ENCODE measurements at places on chromosomes 12 and 14. TPM values are rescaled to one million over a fixed set of nuclear protein-coding genes. Genes with fewer than 3 reads are reported as not detected.

GRCh38 chr12:131140697-131141096, 187.0 kb downstream of the ADGRD1 start:
- DNase-seq, result no peak

GRCh38 chr14:66503532-66503931, 4.4 kb upstream of the GPHN start:
- no peak for DNase-seq

DNA sequence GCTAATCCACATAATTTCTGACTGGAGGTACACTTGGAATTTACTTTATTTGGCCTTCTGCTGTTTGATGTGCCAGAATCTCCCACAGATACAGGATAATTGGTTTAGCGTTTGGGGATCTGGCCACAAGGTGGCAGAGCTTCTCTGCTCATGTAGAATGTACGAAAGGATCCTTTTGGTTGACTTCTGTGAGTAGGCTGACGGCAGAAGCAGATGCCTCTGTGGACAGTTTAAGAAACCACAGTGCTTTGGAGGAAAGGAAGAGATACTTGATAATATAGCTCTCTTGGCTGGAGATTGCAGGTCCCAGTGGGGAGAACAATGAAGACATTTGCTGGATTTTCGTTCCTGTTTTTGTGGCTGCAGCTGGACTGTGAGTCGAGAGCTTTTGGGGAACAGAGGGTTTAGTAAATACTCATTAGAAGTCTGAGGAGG, 75.3 kb upstream of the OR4E1 start:
- peak; percentile 42 for DNase-seq

DNA sequence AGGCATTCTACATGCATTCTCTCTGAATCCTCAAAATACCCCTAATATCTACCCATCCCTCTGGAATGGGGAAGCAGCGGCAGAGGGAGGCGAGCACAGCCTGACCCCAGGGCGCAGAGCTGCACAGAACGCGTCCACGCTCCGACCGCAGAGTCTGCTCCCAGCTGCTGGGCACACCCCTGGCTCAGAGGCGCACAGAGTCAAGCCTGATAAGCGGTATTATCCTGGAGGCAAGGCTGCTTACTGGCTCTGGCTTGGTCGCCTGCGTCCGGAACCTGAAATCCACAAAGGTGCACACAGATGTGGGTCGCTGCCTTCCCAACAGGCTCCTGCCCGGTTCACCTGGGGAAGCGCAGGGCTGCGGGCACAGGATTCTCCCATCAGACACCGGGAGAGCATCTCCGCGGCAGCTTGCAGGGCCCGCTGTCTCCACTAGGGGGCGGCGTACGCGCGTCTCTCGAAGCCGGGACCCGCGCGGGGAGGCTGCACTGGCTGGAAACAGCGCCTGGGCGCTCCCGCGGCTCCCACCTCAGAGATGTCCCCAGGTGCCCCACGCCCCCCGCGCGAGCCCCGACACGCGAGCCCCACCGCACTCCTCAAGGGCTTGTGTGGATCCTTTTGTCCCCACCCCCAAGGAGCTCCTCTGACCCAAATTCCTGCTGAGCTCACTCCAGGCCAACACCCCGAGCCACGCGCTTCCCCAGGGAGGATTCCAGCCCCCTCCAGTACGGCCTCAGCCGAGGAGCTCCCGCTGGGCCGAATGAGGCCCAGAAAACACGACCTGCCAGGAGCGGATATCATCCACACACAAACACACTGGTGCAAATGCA, 120.1 kb upstream of the FZD10 start:
- DNase-seq, result no peak

- no peak for DNase-seq
These were observed 30.8 kb downstream of the NCKAP5L start for GRCh38 chr12:49797449-49797776.

DNA sequence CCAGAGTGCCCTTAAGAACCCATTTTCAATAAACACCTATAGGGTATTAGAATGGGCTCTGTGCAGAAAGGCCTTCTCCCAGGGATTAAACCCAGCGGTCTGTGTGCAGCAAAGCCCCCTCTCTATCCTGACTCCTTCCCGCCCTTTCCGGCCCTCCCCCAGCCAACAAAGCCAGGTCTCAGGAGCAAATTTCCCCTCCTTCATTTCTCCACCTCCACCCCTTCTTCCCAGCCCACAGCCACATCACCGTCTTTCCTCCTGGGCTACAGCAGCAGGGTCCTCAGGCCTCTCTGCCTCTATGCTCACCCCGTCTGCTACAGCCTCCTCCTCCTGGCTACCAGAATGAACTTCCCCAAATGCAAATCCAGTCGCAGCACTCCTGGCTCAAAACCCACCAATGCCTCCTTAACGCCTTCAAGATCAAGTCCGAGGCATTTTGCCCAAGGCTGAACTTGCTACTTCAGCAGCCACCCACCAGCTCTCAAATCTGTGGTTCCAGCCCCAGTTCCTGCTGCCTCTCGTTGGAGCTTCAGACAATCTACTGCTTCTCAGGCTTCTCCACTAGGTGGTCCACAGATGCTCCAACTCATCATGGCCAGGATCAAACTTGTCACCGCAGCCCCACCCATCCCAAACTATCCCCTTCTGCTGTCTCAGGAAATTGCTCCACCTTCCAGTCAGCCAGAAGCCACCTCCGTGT, 134.8 kb downstream of the BCL11B start:
- no peak for DNase-seq

DNA sequence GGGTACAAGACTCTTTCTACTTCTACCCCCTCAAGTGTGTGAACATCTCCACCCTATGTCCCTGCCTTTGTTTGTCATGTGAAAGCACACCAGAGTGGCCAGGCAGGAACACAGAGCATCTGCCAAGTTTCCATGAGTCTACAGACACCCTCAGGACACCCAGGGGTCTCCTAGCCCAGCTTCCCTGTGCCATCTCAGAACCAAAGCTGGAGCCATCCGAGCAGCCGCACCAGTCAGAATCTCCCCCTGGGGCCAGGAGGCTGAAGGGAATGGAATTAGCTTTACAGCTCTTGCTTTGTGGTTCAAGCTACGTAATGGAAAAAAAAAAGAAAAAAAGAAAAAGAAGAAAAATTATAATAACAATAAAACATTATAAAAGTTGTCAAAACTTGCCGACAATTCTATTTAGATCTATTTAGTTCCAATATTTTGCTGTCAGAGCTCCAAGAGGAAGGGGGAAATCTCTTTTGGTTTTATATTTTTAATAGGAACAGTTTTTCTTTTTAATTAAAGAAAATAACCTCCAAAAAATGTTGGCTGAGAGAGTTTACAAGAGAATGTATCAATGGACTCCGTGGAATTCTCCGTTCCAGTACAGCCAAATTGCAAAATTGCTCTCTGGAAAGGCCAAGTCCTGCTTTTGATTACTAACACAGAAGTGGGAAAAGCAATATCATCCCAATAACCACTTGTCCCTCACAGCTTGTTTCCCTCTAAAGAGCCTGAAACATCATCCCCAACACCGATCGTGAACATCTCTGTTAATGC, 37.1 kb downstream of the TBX5 start:
- DNase-seq, result no peak

GRCh38 chr14:93381644-93382043, 34.7 kb downstream of the COX8C start:
- no peak for DNase-seq

DNA sequence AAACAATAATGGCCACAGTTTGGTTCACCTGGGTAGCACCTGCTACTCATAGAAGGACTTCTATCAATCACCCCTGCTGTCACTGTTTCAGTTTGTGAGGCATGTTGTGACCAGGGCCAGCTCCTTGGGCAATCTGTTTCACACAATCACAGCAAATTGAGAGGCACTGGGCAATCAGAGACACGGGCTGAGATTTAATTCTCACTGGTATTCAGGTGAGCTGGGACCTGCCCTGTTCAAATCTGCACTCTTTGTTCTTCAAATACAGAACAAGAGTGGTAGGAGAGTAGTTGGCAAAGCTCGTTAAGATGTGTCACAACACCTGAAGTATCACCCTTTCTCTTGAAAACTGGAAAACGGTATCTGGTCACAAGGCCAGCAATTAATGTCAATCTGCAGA, 57.8 kb upstream of the NAP1L1 start:
- no peak for DNase-seq

- no peak for DNase-seq
These were observed 452.4 kb downstream of the MED13L start for GRCh38 chr12:115824936-115825602.

DNA sequence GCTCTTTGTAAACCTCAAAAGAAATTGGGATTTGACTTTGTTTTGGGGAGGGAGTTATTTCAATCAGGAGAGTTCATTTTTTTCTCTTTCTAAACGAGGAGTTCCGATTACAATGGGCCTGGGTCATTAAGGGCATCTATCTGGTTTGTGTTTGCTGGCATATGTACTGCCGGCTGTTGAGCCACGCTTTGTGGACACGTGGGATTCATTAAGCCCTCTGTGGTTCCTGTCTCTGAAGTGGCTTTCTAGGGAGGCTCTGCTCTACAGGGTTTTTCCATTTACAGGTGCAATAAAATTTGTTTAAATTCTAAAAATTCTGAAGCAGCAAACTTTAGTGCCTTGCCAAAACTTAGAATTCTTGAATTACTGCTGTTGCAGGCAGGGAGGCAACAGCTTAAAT, 57.9 kb downstream of the GNS start:
- DNase-seq, result no peak

GRCh38 chr12:2185751-2186341, 133.1 kb downstream of the CACNA1C start:
- no peak for DNase-seq

DNA sequence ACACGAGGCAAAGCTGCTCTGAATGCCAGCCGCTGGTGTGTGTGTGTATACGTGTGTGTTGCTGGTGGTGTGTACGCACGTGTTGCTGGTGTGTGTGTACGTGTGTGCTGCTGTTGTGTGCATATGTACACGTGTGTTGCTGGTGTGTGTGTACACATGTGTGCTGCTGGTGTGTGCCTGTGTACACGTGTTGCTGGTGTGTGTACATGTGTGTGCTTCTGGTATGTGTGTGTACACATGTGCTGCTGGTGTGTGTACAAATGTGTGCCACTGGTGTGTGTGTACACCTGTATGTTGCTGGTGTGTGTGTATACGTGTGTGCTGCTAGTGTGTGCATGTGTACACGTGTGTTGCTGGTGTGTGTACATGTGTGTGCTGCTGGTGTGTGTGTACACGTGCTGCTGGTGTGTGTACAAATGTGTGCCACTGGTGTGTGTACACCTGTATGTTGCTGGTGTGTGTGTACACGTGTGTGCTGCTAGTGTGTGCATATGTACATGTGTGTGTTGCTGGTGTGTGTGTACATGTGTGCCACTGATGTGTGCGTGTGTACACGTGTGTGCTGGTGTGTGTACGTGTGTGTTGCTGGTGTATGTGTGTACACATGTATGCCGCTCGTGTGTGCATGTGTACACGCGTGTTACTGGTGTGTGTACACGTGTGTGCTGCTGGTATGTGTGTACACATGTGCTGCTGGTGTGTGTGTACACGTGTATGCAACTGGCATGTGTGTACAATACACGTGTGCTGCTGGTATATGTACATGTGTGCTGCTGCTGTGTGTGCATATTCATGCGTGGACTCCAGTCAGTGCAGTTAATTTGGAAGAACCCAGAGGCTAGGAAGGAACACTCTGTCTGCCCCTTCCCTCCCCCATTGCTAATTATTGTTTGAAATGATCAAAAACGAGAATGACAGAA, 47.2 kb downstream of the CACNA2D4 start:
- DNase-seq, result no peak

The RFLNA gene
- total RNA-seq, result 43.6 TPM

The ANO4 gene
- 8.8 TPM for total RNA-seq

The SDR9C7 gene
- total RNA-seq, result not detected

The TAMALIN gene
- 4.5 TPM for total RNA-seq

The VRTN gene
- not detected for total RNA-seq

The SMIM41 gene
- not detected for total RNA-seq

The KRT74 gene
- total RNA-seq, result not detected

The IGFBP6 gene
- 231 TPM for total RNA-seq
